Stimulated activated CD4-positive, alpha-beta T cell treated with anti-CD3 and anti-CD28 coated beads, Interleukin-1b, Interleukin-23, amount 100 ng/mL, for 48 hours (primary cell): ENCODE measurements at places on chromosomes 16 and 17.

DNA sequence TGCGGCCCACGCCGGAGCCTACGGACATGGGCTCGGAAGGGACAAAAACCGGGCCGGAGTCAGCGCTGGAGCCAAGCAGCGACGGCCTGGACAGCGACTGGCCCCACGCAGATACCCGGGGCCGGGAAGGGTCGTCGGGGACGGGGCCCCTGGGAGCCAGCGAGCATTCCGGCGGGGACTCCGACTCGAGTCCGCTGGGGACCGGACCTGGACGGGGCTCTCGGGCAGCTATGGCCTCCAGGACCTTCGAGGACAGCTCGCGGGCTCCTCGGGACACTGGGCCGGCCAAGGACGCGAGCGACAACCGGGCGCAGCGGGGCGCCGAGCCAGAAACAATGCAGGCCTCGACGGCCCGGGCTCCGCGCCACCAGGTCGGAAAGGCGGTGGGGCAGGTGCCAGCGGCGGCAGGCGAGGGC lies 1.0 kb downstream of the MYO15B start:
- DNase-seq: no peak

DNA sequence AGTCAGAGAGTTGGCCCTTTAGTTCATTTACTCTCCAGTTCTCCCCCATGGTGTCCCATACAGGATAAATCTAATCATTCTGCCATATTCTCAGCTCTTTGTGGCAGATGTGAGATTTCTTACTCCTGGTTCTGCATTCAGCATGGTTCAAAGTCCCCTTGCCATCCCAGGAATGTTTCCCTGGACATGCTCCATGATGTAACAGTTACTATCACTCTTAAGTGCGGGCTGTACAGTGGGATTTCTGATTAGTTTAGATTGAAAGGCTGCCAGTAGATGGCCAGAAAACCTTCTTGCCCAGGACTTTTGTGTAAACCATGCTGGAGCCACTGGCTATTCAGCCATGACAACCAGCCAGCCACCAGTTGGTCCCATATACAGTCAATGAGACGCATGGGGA lies 10.4 kb downstream of the KRT37 start:
- no peak for DNase-seq

GRCh38 chr16:80954985-80955384 lies 51.7 kb downstream of the CMC2 start:
- DNase-seq: no peak

DNA sequence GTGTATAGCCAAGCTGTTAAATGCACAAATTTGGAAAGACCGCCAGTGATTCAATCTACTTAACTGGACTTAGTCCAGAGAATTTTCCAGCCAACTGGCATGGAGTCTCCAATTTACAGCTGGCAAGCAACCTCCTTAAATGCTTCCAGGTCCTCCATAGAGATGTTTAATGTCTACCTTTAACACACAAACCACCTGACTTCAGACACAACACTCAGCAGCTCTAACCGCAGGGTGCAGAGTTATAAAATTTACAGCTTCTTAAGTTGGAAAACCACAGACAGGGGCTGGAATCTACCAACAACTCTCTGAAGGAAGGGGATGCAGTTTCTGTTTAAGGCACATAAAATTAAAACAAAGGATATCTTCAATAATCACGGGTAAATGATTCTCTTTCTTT lies 106.9 kb downstream of the SYCE1L start:
- no peak for DNase-seq

GRCh38 chr17:79026376-79027273 lies 2.7 kb downstream of the C1QTNF1 start:
- no peak for DNase-seq

- no peak for DNase-seq
These were observed 25.0 kb downstream of the CPPED1 start for GRCh38 chr16:12778726-12779125.

DNA sequence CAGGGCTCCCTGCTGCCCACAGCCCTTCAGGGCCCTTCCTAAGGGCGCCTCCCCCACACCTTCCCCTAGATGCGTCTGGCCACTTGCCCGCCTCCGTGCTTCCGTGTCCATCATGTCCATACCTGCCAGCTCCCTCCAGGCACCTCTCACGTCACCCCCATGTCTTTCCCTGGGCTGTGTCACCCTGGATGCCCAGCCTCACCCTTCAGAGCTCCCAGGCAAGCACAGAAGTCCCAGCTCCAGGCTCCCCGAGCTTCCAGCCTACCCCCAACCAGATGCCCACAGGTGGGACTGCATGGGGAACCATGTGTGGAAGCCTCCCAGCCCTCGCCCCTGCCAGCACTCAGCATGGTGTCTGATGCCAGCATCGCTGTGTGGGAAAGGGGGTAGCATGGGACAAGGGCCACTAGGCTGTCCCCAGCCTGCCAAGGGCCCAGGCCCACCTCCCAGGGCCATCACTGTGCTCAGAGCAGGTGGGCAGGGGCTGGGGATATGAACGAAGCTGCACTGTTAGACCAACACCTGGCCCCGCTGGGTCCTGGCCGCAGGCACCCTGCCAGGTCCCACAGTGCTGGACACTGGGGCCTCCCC lies 1.9 kb upstream of the AXIN1 start:
- no peak for DNase-seq

GRCh38 chr16:47881574-47881973 lies 274.2 kb downstream of the ABCC12 start:
- DNase-seq: no peak

DNA sequence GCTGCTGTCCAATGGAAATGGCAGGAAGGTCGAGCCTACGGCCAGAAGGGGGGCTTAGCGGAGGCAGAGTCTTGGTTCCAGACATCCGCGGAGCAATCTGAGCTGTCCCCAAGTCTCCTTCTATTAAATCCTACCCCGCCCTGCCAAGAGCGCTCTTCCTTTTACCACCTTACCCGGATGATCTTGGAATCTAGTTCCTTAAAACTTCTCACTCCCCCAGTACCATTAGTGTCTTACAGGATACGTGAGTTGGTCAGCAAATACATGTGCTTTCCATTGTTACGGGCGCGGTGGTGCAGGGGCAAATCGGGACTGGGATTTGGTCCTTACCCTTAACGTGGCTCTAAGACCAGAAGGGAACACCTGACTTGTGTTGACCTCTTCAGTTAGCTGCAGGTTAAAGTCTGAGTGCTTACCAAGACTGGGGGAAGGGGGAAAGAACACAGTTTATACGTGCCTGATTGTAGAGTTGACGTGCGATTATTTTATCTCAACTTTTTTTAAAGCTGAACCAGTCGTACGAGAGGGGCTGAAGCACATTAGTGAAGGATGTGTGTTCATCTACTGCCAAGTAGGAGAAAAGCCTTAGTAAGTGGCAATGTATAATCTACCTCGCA lies 495 bp downstream of the TXNDC17 start:
- no peak for DNase-seq

DNA sequence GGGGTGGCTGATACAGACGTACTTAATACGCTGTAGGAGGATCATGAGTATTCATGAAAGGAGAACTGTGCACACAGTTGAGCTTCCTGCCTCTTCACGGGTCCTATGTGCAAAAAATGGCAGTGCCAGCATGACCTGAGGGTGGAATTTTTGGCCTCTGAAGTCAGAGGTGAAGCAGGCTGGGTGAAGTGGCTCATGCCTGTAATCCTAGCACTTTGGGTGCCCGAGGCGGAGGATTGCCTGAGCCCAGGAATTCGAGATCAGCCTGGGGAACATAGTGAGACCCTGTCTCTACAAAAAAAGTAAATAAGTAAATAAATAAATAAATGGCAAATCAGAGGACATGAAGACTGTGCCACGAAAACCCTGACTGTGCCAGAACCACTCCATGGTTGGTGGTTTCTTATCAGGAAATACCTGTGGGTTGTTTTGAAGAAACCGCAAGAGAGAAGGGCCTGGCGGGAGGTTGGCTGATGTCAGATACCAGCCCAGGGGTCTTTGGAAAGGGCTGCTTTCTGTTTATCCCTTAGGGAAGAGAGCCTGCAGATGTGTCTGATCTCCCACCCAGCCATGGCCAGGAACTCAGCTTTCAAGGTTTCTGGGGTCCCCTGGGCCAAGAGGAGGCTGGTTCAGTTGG lies 3.4 kb downstream of the ASPSCR1 start:
- DNase-seq: no peak

GRCh38 chr16:77116856-77117255 lies 74.1 kb upstream of the MON1B start:
- no peak for DNase-seq

DNA sequence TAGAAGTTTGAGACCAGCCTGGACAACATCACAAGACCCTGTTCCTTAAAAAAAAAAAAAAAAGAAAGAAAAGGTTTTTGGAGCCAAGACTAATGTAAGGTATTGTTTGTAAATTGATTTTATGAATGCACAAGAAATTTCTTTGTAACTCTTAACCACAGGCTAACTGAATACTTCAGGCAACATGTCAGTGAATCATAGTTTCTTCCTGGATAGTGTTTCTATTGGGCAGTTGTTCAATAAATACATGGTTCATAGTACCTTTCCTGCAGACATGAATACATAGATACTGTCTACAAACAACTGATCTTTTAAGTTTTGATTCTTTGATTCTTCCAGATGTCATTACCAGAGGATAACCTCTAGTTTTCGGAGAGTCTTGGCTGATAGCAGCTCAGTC lies 11.6 kb downstream of the DDX42 start:
- no peak for DNase-seq

- DNase-seq: no peak
These were observed 4.8 kb downstream of the KLHL11 start for GRCh38 chr17:41860254-41860931.

DNA sequence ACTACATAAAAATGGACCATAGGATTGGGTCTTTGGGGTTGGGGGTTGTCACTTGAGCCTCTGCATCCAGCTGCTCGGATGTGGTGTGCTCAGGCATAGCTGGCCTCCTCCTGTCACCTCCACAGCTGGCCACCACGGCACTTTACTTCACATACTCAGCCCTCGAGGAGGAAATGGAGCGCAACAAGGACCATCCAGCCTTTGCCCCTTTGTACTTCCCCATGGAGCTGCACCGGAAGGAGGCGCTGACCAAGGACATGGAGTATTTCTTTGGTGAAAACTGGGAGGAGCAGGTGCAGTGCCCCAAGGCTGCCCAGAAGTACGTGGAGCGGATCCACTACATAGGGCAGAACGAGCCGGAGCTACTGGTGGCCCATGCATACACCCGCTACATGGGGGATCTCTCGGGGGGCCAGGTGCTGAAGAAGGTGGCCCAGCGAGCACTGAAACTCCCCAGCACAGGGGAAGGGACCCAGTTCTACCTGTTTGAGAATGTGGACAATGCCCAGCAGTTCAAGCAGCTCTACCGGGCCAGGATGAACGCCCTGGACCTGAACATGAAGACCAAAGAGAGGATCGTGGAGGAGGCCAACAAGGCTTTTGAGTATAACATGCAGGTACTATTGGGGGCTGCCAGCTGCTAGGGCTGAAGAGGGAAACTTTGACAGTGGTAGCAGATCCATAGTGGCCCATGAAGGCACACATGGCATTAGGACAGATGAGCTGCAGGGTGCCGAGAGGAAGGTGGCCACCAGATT lies 30.8 kb downstream of the CDIP1 start:
- no peak for DNase-seq

DNA sequence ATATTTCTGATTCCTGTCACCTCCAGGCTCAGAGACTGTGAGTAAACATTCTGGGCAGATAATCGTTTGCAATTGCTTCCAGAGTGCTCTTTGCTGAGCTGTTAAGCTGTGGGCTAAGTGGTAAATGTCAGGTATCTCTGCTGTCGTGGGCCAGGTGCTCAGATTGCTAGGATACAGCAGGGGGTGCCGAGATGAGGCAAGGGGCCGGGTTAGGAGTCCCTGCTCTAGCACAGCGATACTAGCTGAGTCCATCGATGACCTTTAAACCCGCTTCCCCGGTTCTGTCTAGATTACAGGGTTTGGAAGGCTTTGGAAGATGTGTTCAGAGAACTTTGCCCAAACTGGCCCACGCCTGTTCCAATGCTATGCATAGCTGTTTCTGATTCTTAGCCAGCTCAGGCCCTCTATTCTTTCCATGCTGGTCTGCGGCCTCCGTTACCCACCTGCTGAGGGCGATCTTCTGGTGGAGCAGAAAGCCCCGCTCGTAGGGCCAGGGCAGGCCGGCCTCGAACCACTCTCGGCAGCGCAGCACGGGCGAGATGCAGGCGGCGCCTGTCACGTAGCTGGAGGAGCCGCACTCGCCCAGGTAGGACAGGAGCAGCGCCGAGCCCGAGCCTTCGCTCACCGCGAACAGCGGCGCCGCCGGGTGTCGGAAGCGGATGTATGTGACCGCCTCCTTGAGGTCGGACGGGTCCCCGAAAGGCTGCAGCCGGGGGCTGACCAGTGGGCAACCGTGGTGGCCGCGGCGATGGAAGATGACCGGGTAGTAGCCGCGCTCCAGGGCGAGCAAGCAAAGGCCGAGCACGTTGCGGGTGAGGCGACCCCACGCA lies 979 bp downstream of the ABHD15 start:
- DNase-seq: peak; percentile 67

DNA sequence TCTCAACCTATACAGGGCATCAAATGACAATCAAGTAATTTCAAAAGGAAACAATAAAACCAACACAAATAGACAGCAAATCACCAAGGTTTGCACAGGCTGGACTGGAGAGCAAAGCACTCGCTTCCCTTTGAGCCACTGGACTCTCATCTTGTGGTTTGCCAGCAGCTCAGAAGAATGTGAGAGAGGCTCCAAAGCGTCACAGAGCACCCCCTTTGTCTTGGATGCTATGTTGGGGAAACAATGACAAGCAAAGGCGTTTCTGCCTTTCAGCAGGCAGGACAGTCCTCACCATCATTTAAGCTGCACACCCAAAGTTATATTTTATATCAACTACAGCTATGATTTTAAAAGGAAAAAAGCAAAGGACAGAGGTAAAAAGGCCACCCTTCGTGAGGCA lies 13.2 kb downstream of the SLC6A4 start:
- no peak for DNase-seq

GRCh38 chr17:5715478-5715877 lies 131.2 kb upstream of the NLRP1 start:
- no peak for DNase-seq

GRCh38 chr16:15948532-15949209 lies 745 bp upstream of the ABCC1 start:
- DNase-seq: no peak

DNA sequence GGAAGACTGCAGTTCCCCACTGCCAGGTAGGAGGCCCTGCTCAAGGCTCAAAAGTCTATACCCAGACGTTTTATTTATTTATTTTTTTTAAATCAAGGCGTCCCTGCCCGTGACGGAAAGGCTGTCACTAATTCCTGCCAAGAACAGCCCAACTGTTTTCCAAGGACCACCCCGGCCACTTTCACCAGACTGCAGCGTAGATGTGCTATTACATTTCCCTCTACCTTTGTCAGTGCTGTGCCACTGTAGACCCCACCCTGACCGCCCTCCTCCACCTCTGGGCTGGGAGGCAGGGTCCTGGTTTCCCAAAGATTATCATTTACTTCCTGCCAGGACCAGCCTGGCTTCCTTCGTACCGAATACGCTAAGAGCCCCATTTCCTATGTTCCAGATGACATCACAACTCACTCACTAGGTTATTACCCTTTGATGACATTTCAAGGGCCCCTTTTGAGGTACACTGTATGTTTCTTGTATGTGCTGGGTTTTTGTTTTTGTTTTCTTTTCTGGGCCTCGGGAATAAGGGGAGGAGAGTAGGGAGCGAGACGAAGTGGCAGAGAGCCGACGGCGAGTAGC lies 6.3 kb upstream of the RNF227 start:
- DNase-seq: no peak
